ENCODE measurements at places on chromosomes 1 and 21.

- no peak for DNase-seq
Measured at GRCh38 chr1:33310702-33311101, 10.2 kb downstream of the A3GALT2 start.

DNA sequence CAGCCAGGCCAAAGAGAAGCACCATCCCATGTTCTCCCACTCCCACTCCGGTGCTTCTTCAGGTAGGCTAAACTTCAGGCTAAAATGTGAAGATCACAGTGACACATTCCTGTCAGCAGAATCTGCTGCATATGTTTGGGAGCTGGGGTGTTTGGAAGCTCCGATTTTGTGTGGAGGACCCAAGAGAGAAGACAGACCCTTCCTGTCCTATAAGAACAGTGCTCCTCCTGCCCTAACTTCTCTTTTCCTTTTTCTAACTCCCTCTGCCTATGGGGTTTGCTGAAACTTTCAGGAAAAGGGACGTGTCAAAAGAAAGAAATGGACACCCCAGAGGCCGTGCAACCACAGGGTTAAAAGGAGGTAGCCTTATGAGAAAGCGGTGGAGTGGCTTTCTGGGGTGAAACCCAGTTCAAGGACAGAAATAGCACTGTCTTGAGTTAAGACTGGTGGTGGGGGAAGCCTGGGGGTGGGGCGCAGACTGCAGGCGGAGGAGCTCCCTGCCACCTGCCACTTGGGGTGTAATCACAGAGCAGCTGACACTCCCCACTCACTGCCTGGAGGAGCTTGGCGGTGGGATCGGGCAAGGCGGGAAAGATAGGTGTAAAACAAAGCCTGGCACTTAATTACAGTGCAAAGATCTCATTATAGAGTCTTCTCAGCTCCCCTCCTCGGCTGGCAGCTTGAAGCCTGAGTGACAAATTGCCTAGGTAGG is 645 bp upstream of the TLR5 start:
- DNase-seq, result no peak

GRCh38 chr1:197919346-197920066 is 2.3 kb downstream of the LHX9 start:
- no peak for DNase-seq

DNA sequence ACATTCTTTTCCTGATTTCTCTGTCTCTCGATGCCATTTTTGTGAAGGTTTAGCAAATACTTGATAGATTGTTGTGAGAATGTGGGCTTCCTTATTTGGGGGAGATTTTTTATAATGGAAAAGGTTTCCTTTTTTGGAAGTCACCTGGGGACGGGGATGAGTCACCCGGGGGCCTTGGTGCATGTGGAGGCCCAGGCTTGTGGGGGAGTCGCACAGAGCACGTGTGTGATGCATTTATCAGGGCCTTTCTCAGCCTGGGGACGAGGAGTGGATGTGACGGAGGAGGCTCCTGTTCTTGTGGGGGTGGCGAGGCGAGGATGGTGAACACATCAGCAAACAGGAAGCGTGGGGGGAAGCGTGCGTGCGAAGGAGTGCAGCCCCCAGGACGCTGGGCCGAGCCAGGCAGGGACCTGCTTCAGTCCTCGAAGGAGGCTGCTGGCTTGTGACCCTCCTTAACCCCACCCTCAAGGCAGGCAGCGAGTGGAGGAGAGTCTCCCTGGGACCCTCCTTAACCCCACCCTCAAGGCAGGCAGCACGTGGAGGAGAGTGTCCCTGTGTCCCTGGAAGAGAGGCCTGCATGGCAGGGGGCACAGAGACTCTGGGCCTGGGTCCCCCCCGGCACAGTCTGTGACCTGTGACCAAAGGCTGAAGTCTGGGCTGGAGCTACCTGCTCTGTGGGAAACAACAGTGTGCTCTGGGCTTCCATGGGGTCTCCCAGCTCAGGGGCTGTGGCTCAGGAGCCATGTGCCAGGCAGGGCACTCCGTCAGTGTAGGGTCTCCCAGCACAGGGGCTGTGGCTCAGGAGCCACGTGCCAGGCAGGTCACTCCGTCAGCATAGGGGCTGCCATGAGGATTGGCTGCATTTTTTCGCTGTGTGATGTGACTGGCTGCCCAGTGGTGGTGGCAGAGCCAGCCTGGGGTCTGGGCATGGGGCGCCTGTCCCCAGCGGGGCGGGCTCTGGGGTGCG is 57.2 kb downstream of the AGPAT3 start:
- DNase-seq, result no peak

GRCh38 chr1:15847893-15848142 is 311 bp downstream of the SPEN start:
- DNase-seq, result no peak

- no peak for DNase-seq
Measured at GRCh38 chr1:228378090-228378872, 28.4 kb downstream of the TRIM11 start.
